Glutamatergic neuron (in vitro differentiated cells): ENCODE measurements at places on chromosomes 3 and 15. TPM values are rescaled to one million over a fixed set of nuclear protein-coding genes. Genes with fewer than 3 reads are reported as not detected.

GRCh38 chr3:128364291-128364690, 102.4 kb downstream of the DNAJB8 start:
- H3K36me3 ChIP-seq: peaks cover 9% of the 10 kb centered on the region
- no peak overlapping the region for H3K4me3 ChIP-seq
- no peak for DNase-seq
- no peak overlapping the region for H3K27ac ChIP-seq
- peaks cover 3% of the 10 kb centered on the region for H3K27me3 ChIP-seq

- H3K27ac ChIP-seq: no peak overlapping the region
- no peak for DNase-seq
- peaks cover 4% of the 10 kb centered on the region for H3K4me1 ChIP-seq
- no peaks in the 10 kb centered on the region for H3K36me3 ChIP-seq
- H3K4me3 ChIP-seq: no peak overlapping the region
- H3K27me3 ChIP-seq: peaks cover 16% of the 10 kb centered on the region
Measured at GRCh38 chr15:84391191-84391590, 155.6 kb downstream of the GOLGA6L4 start.

GRCh38 chr15:75195122-75195765, 6.4 kb upstream of the C15orf39 start:
- H3K27ac ChIP-seq: no peak overlapping the region
- H3K27me3 ChIP-seq: peaks cover 5% of the 10 kb centered on the region
- no peak overlapping the region for H3K4me3 ChIP-seq
- no peaks in the 10 kb centered on the region for H3K36me3 ChIP-seq

DNA sequence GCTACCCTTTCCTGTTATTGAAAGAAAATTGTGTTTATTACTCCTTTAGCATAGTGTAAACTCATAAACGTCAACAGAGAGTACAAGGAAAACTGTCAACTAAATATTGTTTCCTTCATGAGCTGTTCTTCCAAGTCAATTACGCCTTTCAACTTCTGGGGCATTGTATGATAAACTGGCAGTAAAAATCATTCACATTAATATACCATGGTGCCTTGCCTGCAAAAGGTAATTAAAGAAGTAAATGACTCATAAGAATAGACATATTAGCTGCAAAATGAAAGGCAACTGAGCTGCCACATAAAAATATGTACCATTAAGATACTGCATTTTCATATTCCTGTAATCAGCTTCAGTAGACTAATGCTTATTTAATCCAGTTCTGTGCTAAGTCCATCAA, 447.3 kb downstream of the FOXP1 start:
- no peak overlapping the region for H3K4me3 ChIP-seq
- no peaks in the 10 kb centered on the region for H3K27me3 ChIP-seq
- H3K36me3 ChIP-seq: no peaks in the 10 kb centered on the region
- no peak for DNase-seq
- peaks cover 12% of the 10 kb centered on the region for H3K4me1 ChIP-seq
- H3K27ac ChIP-seq: no peak overlapping the region

GRCh38 chr3:101518421-101518871, 5.4 kb upstream of the SENP7 start:
- H3K27ac ChIP-seq: no peak overlapping the region
- no peak for DNase-seq
- no peak overlapping the region for H3K4me3 ChIP-seq
- no peaks in the 10 kb centered on the region for H3K4me1 ChIP-seq
- H3K36me3 ChIP-seq: no peaks in the 10 kb centered on the region

DNA sequence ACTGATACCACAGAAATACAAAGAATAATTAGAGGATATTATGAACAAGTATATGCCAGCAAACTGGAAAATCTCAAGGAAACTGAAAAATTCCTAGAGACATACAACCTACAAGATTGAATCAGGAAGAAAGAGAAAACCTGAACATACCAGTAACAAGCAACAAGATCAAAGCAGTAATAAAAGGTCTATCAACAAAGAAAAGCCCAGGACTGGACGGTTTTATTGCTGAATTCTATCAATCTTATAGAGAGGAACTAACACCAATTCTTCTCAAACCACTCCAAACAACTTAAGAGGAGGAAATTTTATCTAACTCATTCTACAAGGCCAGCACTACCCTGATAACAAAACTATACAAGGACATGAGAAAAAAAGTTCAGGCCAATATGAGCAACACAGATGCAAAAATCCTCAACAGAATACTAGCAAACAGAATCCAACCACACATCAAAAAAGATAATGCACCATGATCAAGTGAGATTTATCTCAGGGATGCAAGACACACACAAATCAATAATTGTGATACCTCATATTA, 71.1 kb upstream of the IMPG2 start:
- DNase-seq: no peak
- peaks cover 9% of the 10 kb centered on the region for H3K4me1 ChIP-seq
- H3K27ac ChIP-seq: no peak overlapping the region
- peaks cover 56% of the 10 kb centered on the region for H3K36me3 ChIP-seq

GRCh38 chr3:41881233-41881821, 80.6 kb downstream of the ULK4 start:
- H3K36me3 ChIP-seq: no peaks in the 10 kb centered on the region
- DNase-seq: no peak
- no peak overlapping the region for H3K27ac ChIP-seq
- no peak overlapping the region for H3K4me3 ChIP-seq
- H3K27me3 ChIP-seq: no peaks in the 10 kb centered on the region

DNA sequence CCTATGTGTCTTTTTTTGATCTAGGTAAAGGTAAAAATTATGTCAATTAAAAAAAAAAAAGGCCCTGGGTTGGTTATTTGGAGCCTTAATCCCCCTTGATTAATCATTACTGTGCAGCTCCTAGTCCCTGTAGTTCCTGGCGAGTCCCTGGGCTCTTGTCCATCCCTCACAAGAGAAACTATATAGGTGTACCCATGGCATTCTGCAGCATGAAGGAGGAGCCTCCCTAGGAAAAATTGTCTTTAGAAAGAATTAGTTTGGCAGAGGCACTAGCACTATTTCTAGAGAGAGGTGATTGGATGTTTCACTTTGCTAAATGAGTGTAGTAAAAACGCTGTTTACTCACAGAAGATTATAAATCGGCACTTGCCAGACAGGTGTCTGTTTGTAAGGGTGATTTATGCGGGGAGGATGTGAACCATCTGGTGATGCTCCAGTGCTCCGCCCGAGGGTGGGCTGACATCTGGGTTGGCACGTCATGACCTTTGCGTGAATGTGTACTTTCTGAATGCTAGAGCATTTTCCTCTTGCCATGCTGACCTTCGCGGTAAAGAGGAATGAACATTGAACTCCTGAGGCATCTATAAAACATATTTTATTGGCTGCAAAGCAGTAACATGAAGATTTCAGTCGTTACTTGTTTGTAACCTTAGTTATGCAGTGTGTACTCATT, 12.6 kb downstream of the PLCL2 start:
- peaks cover 7% of the 10 kb centered on the region for H3K27me3 ChIP-seq
- peak overlapping the region; percentile 71 for H3K4me3 ChIP-seq
- H3K36me3 ChIP-seq: no peaks in the 10 kb centered on the region
- peaks cover 58% of the 10 kb centered on the region for H3K4me1 ChIP-seq

DNA sequence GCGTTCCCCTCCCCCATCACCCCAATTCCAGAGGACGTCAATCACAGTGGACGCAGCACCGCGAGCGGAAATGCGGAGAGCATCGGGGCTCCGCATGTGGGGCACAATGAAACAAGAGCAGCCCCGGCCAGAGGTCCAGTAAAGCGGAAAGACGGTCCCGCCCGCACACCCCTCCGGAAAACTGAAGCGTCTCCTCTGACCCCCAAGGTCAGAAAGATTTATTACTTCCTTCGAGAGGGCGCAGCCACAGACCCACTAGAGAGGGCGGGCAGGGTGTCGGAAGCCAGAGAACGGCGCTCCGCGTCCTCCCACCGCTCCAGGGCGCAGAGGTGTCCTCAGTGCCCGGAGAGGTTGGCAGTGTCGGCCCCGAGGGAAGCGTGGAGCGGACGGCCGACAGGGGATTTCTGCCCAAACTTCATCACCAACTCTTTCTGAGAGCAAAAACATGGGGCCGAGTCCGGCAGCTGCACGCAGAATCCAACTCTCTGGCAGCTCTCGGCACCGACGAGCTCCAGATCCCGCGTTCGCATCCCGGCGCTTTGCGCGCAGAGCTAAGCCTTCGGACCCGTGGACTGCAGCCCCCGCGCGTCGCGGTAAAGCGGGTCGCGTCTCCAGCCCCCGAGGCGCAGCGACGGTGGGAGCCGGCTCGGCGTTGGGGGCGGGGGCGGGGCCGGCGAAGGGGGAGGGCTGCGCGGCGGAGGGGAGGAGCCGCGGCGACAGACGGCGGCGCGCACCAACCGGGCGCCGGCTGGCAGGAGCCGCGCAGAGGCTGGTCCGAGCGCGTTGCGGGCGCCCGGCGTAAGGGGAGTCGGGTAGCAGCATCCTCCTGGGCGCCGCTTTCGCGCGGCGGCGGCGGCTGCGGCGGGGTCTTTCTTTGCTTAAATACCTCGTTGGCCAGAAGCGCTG, at the start of gene CHST2:
Gene CHST2, plus strand, starts transcription at position 763 of the 906 bp plus-strand sequence. CDS start 1,046 bp downstream, outside the sequence.
- no peaks in the 10 kb centered on the region for H3K36me3 ChIP-seq
- peak; percentile 86 for DNase-seq
- H3K4me3 ChIP-seq: peak within 1 kb of the TSS; percentile 91
- peaks cover 17% of the 10 kb centered on the region for H3K4me1 ChIP-seq
- H3K27me3 ChIP-seq: peaks cover 11% of the 10 kb centered on the region

DNA sequence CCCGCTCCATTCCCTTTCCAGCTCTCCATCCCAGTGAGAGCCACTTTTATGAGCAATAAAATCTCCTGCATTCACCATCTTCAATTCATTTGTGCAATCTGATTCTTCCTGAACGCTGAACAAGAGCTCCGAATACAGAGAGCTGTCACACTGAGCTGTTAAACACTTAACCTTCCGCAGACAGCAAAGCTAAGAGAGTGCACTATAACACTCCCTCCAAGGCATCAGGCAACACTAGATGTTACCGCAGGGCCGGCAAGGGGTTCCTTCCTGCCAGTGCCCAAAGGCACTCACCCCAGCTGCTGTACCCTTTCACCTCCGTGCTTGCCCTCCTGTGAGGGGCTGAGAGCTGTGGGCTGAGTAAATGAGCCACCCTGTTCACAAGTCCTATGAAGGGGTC, 85.6 kb downstream of the BCHE start:
- no peaks in the 10 kb centered on the region for H3K36me3 ChIP-seq
- H3K4me1 ChIP-seq: peaks cover 8% of the 10 kb centered on the region
- DNase-seq: no peak
- H3K27me3 ChIP-seq: no peaks in the 10 kb centered on the region
- no peak overlapping the region for H3K27ac ChIP-seq

DNA sequence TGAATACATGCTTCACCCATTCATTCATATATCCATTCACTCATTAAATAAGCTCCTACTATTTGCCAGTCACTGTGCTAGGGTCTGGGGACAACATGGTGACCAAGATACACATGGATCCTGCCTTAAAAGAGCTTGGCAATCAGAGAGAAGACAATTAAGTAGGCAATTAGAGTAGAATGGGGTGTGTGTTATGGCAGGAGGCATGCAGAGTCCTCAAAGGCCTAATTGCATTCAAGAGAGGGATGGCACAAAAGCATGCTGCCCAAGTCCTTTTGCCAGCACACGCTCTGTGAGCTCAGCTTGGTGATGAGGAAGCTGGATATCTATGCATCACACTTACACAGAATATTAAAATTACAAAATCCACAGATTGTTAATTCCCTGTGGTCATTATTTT, 2.8 kb upstream of the PRICKLE2 start:
- peaks cover 3% of the 10 kb centered on the region for H3K27me3 ChIP-seq
- no peak overlapping the region for H3K27ac ChIP-seq
- H3K4me3 ChIP-seq: no peak overlapping the region

DNA sequence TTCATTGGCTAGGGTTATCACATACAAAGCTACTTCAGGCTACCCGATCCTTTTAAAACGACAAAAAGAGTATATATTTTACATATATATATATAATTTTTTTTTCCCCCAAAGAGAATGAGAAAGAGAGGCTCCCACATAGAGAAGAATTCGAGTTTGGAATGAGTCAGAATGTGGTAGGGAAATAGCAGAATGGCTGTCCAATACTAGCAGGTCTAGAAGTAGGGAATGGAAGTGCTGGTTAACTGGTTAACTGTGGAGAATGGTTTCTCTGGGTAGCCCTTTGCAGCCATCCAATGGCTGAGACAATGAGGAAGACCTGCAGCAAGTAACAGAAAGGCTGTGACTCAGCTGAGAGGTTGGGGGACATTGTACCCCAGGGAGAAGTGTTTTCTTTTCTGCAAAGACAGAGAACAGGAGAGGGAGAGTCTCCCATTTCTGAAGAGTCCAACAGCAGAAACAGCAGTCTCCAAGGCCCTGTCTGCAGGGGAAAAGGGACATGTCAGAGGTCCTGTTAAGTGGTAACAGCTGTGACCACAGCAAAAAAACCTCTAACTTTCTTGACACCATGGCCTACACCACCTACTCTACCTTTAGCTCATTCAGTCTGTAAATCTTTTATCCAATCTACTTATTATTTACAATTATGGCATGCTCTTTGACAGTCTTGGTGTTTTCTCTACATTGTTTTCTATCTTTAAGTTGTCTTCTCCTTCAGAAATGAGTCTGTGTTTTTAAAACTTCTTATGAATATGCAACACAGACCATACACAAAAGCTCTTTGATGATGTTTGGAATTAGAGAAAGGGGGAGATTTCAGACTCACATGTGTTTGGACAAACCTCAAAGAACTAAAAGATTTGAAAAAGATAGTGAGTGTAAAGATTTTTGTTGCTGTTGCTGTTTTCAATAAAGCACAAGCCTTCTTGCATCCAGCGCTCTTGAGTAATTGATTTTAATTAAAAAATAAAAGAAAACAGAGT, 116.1 kb upstream of the SLC7A14 start:
- no peak for DNase-seq
- H3K27me3 ChIP-seq: no peaks in the 10 kb centered on the region
- H3K4me1 ChIP-seq: no peaks in the 10 kb centered on the region
- H3K4me3 ChIP-seq: no peak overlapping the region

DNA sequence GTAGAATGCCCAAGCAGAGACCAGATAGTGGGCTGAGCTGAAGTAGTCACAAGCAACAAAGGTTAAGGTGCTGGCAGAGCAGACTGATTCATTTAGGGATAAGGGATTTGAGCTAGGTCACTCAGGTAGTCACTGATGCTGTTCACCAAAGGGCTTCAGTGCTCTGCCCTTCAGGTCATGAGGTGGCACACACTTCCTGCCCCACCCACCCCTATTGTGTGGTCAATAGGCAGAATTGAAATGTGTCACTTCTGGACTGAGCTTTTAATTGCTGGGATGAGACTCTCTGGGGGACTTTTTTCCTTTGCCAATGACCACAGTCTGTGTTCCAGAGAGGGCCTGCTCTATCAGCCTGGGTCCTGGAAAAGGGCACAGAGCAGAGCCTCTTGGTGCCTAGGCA, 2.9 kb upstream of the DIS3L start:
- peaks cover 8% of the 10 kb centered on the region for H3K27me3 ChIP-seq
- H3K27ac ChIP-seq: no peak overlapping the region
- DNase-seq: no peak
- H3K4me1 ChIP-seq: peaks cover 2% of the 10 kb centered on the region
- no peaks in the 10 kb centered on the region for H3K36me3 ChIP-seq
- no peak overlapping the region for H3K4me3 ChIP-seq

- H3K36me3 ChIP-seq: no peaks in the 10 kb centered on the region
- DNase-seq: no peak
- peak overlapping the region; percentile 52 for H3K4me3 ChIP-seq
- peaks cover 38% of the 10 kb centered on the region for H3K4me1 ChIP-seq
- H3K27ac ChIP-seq: peak overlapping the region; percentile 90
Measured at GRCh38 chr3:29759411-29760225, 478.7 kb downstream of the RBMS3 start.

- no peak overlapping the region for H3K4me3 ChIP-seq
- H3K27me3 ChIP-seq: no peaks in the 10 kb centered on the region
- peaks cover under 1% of the 10 kb centered on the region for H3K4me1 ChIP-seq
- H3K36me3 ChIP-seq: peaks cover 25% of the 10 kb centered on the region
- no peak for DNase-seq
- H3K27ac ChIP-seq: no peak overlapping the region
Measured at GRCh38 chr3:4432259-4432658, 34.8 kb downstream of the SUMF1 start.

The FAM174B gene
- total RNA-seq: 8.6 TPM

The DALRD3 gene
- 26.3 TPM for total RNA-seq

The ARNT2 gene
- 35.7 TPM for total RNA-seq
